ENCODE measurements at places on chromosomes 5 and 9.

DNA sequence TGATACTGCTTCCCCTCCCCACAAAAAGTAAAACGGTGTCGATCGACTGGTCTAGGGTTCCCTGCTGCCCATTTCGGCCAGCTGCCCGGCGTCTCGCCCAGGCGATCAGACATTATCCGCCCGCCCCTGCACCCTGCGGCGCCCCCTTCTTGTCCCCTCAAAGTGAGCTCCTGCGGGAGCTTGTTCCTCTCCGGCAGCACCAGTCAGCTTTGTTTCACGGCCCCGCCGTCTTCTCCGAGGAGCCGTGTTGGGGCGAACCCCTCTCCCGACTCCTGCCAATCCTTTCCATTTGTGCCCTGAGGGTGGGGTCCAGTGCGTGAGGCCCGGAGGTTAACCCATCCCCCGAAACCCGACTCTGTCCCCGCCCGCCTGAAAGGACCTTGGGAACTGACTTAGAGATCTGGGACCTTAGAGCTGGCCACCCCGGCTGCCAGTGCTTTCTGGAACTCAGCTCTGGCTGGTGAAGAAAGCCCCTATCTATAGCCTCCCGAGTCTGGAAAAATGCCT lies 518 bp downstream of the UBE2B start:
- DNase-seq, result peak; percentile 15

DNA sequence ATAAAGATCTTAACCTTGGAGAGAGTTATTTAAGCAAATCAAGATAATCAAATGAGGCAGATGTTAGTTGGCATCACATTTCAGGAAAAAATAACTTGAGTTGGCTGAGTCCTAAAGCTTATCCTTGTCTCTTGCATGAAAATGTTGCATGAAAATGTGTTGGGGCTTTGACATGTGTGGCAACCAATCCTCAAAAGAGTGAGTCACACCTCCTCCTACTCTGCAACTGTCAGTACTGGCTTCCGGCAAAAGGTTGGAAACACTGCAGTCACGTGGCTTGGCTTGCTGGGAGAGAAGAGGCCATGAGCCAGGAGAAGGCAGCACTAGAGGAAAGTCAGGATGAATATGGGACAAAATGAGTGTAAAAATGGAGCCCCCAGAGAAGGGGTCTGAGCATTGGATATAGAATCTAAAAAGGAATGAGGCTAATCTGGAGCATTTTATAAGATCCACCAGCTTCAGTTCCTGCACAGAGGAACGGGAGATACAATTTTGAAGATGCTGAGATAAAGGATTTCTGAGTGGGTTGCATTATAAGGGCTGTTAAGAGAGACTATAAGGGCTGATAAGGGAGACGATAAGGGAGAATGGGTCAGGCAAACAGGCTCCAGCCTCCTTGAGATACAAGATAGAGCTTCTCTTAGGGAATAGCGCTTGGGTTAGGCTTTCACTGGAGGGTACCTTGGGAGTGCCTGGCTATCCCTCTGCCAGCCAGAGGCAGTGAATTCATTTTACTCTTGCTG lies 43.1 kb downstream of the SPATA31D1 start:
- DNase-seq, result no peak

DNA sequence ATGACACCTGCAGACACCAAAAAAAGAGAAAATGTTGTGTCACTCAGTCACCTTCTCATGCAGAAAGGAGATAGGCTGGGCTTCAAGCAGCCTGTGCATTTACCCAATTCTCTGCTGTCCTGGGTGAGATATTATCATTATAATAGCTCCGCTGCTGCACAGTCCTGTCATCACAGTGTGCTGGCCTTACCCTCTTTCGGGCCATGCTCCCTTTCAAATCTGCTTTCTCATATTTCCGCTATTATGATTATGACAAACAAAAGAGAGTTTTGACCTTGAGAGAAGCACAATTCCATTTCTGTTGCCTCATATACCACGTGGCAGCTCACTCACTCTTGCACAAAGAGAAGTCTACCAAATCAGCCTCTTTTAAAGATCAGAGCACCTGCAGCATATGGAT lies 1350.1 kb upstream of the ACO1 start:
- no peak for DNase-seq

DNA sequence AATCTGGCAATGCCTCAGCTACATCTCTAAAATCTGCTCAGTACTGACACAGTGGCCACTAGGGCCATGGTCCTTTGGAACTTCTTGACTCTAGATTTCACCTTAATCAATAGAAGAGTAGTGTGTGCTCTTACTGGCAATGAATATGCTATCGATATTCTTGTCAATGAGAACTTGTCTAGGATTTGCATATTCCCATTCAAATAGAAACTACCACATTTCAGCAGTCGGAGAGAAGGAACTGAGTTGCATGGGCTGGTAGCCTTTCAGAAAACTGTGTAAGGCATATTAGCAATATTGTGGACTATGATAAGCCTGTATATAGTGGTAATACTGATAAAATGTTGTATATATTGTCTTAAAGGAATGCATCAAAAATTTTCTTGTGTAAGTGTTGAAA lies 45.3 kb upstream of the NAA35 start:
- no peak for DNase-seq

GRCh38 chr5:173781816-173782670 lies 106.1 kb upstream of the CPEB4 start:
- peak; percentile 26 for DNase-seq

GRCh38 chr5:149140197-149141002 lies 893 bp upstream of the ABLIM3 start:
- no peak for DNase-seq

DNA sequence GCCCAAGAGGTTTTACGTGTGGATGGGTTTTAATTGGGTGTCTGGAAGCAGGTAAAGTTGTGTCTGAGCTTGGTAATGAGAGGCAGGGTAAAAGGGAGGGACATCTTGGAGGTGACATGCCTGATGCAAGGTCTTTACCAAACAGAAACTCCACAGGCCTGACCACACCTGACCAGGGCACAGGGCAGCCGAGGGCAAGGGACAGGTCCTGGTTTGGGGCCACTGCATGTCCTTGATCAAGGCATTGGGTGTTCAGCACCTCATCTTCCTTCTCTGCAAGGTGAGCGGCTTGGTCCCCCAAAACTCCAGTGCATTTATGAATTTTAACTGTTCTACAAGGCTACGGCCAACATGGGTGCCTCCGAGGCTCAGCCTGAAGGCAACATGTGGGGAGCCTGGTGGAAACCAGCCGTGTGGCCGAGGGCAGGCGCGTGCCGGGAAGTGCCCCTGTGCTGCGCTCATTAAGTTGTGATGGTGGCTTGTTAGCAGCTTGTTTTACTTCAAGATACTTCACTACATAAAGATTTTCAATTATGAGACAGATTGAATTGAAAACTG lies 30.7 kb upstream of the LPCAT1 start:
- no peak for DNase-seq

GRCh38 chr5:163269624-163270023 lies 167.8 kb upstream of the CCNG1 start:
- DNase-seq, result no peak

GRCh38 chr9:108565651-108566378 lies 290.0 kb downstream of the ACTL7B start:
- no peak for DNase-seq

GRCh38 chr9:69502671-69503301 lies 169.4 kb downstream of the APBA1 start:
- no peak for DNase-seq

DNA sequence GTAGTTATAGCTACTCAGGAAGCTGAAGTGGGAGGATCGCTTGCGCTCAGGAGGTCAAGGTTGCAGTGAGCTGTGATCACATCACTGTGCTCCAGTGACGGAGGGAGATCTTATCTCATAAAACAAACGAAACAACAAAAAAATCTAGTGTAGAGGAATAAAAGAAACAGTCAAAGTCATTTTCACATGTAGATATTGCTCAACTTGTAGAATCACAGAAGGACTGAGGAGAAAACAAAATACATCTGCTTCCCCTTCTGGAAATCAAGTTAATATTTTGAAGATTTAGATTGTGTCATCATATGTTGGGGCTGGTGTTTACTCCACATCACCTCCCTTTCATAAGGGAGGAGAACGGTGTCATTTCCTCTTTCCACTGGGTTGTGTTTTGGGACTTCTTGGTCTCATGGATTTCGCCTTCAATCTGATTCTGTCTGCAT lies 8.2 kb upstream of the SLC46A2 start:
- DNase-seq, result no peak

- no peak for DNase-seq
Observed at GRCh38 chr9:116275418-116276195, 122.0 kb downstream of the PAPPA start.

GRCh38 chr5:154756868-154757813 lies 2.0 kb downstream of the LARP1 start:
- DNase-seq, result peak; percentile 40

DNA sequence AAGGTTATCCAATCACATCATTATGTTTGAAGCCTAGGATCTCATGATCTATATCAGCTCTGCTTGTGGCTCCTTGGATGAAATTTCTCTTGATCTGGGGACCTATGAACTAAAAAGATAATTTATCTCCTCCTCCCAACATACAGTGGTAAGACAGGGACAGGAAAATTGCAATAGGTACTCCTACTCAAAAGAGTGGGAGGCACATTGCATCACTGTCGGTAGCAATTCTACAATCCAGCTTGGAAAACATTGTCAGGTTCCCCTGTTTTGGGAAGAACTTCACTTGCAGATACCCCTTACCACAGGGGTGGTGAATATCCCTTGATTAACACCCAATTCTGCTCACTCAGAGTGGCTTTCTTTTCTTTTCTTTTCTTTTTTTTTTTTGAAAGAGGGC lies 107.7 kb downstream of the HSPA4 start:
- DNase-seq, result no peak

- no peak for DNase-seq
Observed at GRCh38 chr9:135882011-135882410, 25.3 kb downstream of the CAMSAP1 start.

DNA sequence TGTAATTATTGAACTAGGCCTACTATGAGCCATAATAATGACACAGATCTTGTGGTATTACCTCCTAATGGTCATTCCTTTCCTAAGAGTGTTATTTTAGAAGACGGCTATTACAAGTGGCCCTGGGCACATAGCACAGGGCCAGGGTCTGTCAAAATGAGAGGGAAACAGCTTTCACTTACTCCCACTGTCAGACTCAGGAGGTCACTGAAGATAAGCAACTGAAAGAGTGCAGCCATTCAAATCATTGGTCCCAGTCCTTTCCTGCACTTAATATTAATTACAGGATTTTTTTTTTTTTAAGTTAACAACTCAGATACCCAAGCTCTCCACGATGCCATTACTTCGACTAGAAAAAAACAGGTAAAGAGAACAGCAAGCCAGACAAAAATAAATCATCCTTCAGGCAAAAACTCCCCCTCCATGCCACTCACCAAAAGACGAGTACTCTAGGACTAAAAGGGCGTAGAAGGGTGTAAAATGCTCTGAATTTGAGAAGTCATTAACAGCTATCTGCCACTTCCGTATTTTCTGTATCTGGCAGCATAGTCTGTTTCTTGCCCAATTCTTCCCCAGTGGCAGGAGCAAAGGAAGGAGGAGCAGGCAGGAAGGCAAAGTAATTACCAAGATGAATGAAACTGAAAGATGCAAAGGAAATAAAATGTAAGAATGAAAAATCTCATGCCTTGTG lies 87.4 kb downstream of the ZNF608 start:
- DNase-seq, result no peak

DNA sequence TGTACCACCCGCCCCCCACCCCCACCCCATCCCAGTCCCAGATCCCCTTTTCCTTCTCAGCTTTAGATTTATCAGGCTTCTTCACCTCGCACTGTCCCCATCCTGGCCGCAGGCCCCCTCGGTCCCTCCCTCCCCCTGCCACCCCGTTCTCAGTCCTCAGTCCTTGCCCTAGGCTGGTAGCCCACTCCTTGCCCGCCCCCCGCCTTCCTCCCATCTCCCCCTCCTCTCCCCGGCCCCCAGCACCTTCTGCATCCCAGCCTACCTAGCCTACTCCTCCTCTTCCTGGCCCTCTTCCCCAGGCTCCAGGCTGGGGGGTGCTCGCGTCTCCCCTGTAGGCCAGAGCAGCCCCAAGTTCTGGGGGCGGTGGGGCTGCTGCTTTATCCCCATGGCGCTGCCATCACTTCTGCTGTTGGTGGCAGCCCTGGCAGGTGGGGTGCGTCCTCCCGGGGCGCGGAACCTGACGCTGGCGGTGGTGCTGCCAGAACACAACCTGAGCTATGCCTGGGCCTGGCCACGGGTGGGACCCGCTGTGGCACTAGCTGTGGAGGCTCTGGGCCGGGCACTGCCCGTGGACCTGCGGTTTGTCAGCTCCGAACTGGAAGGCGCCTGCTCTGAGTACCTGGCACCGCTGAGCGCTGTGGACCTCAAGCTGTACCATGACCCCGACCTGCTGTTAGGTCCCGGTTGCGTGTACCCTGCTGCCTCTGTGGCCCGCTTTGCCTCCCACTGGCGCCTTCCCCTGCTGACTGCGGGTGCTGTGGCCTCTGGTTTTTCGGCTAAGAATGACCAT lies 828 bp downstream of the NPR2 start:
- DNase-seq, result no peak

DNA sequence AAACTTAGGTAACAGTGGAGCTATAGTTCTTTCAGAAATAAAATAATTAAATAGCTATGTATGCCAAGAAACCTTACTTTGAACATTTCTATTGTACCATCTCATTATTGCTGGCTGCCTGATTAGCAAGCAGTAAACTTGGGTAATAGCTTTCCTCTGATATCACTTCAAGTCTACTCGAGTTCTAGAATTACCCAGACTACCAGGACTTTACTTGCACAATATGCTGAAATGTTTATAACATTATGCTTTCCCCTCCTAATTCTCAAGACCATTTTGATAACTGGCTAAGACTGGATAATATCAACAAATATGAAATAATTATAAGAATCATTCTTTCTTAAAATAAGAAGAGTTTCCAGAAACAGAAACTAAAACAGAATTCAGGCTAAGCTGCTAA lies 512.6 kb downstream of the RAB3C start:
- DNase-seq, result no peak

DNA sequence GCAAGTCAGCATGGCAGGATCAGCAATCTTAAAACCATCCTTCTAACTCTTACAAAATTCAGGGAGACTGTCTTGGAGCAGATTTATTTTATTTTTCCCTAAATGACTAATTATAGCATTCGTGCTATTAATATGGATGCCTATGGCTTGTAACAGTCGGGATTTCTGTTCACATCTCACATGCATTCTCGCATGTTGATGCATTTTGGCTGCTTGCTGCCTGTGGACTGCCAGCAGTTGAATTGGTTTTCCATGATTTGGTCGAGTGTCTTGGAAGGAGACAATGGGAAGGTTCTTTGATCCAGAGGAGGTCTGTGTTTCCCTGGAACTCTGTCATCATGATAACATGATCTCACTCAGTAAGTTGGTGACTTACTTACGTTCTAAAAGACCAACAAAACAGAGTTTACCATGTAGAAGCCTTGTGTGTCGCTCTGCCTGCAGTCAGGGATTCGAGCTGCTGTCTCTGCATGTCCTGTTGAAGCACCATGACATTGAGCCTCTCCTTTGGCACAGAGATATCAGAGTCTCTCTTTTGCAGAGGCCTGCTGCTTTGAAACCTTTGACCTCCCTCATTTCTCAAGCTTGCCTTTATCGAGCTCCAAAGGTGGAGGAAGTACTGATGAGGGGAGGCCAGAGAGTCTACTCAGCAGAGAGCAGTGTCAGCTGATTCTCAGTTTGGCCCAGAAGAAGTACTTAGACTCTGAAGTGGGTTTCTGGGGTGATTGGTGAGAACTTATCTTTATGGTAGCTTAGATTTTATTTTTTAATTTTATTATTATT lies 82.4 kb downstream of the ARHGAP26 start:
- DNase-seq, result no peak

Data from stimulated activated CD4-positive, alpha-beta T cell treated with anti-CD3 and anti-CD28 coated beads, Interleukin-15, amount 100 ng/mL, for 1 hour (primary cell).